Daoy (cell line): ENCODE measurements at places on chromosomes 3 and 15. TPM values are rescaled to one million over a fixed set of nuclear protein-coding genes. Genes with fewer than 3 reads are reported as not detected.

The ACTR8 gene
- 27.1 and 38.9 TPM in 2 replicates for total RNA-seq

The SKOR1 gene
- not detected in 2 replicates for total RNA-seq

The CNTN3 gene
- 0.09 and 0.34 TPM in 2 replicates for total RNA-seq

The C3orf20 gene
- not detected in 2 replicates for total RNA-seq

The ZNF385D gene
- not detected in 2 replicates for total RNA-seq

The ZNF662 gene
- total RNA-seq = 0.30 and 0.80 TPM in 2 replicates

The VPS18 gene
- total RNA-seq = 23.3 and 27.9 TPM in 2 replicates

The RTP3 gene
- not detected in 2 replicates for total RNA-seq

The CSNK1G1 gene
- 9.1 and 10.7 TPM in 2 replicates for total RNA-seq

The TPRG1 gene
- total RNA-seq = 0.54 and 0.69 TPM in 2 replicates

The MAP1A gene
- total RNA-seq = 2.7 and 3.2 TPM in 2 replicates

The CCR3 gene
- total RNA-seq = not detected in 2 replicates

The TAGLN3 gene
- total RNA-seq = 0.80 and 5.1 TPM in 2 replicates

The SLC51A gene
- not detected in 2 replicates for total RNA-seq

The CFAP100 gene
- total RNA-seq = not detected in 2 replicates

The PRR20G gene
- not detected in 2 replicates for total RNA-seq

The CP gene
- not detected in 2 replicates for total RNA-seq

The DZIP1L gene
- 8.2 and 9.7 TPM in 2 replicates for total RNA-seq

The DOCK3 gene
- total RNA-seq = 0.36 and 0.51 TPM in 2 replicates

The IL17RC gene
- 6.7 and 9.5 TPM in 2 replicates for total RNA-seq

The FAM3D gene
- not detected in 2 replicates for total RNA-seq

The CPN2 gene
- not detected in 2 replicates for total RNA-seq

The RBP2 gene
- total RNA-seq = not detected in 2 replicates

The ECE2 gene
- total RNA-seq = not detected in 2 replicates

The XCR1 gene
- not detected in 2 replicates for total RNA-seq

The CCDC54 gene
- not detected in 2 replicates for total RNA-seq

The PP2D1 gene
- total RNA-seq = not detected in 2 replicates

The PYGO1 gene
- total RNA-seq = 3.8 and 9.8 TPM in 2 replicates

The TMEM158 gene
- 3.6 and 4.9 TPM in 2 replicates for total RNA-seq
